ENCODE measurements at places on chromosomes 7 and 10. TPM values are rescaled to one million over a fixed set of nuclear protein-coding genes. Genes with fewer than 3 reads are reported as not detected.

The LRRC18 gene
- total RNA-seq: not detected

The LIPJ gene
- not detected for total RNA-seq

The HMX3 gene
- 0.69 TPM for total RNA-seq

The SP4 gene
- 23.6 TPM for total RNA-seq

The NUTM2D gene
- total RNA-seq: 0.74 TPM

All from activated CD8-positive, alpha-beta T cell treated with anti-CD3 and anti-CD28 coated beads for 36 hours (primary cell).